ENCODE measurements at places on chromosomes 13 and 19.

- no peak for DNase-seq
Measured at GRCh38 chr19:15372470-15372869, 7.1 kb downstream of the AKAP8 start.

- no peak for DNase-seq
Measured at GRCh38 chr13:101144808-101145419, 271.4 kb downstream of the NALCN start.

DNA sequence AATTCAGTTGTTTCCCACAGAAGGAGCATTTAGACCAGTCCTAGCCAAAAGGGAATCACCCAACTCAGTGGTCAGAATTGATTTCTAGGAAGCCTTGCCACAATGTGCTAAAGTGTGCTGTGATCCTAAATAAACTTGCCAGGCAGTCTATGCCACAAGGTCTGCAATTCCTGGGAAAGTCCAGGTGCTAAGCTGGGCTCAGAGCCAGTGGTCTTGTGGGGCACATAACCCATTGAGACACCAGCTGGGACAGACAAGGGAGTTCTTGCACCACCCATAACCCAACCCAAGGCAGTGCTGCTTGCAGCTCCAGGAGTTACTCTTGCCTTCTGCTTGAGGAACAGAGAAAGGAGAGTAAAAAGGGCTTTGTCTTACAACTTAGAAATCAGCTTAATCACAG is 489.5 kb upstream of the SPRY2 start:
- no peak for DNase-seq

- DNase-seq, result no peak
Measured at GRCh38 chr19:34985249-34986022, 14.7 kb upstream of the GRAMD1A start.

DNA sequence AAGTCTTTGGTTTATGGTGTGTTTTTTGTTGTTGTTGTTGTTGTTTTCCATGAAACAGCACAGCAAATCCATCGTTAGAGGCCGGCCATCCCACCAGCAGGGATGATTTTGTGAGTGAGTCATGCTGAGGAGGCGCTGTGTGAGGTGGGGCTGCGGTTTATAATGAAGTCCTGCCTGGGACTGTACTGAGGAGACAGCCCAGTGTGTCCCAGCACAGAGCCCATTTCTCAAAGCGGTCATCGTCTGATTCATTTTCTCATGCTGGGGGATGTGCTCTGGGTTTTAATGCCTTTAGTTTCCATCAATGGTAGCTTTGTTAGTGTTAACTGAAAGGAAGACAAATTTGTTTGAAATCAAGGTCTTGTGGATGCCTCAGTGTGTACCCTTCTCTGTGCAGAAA is 129.3 kb upstream of the SERP2 start:
- DNase-seq, result no peak

GRCh38 chr13:49746111-49746510 is 46.4 kb downstream of the KPNA3 start:
- DNase-seq, result no peak

GRCh38 chr19:14004619-14005348 is 1.3 kb downstream of the RFX1 start:
- DNase-seq, result peak; percentile 9

GRCh38 chr19:8536282-8536681 is 22.3 kb upstream of the ZNF414 start:
- no peak for DNase-seq

GRCh38 chr19:45645631-45646344 is 6.6 kb upstream of the EML2 start:
- DNase-seq, result peak; percentile 77

DNA sequence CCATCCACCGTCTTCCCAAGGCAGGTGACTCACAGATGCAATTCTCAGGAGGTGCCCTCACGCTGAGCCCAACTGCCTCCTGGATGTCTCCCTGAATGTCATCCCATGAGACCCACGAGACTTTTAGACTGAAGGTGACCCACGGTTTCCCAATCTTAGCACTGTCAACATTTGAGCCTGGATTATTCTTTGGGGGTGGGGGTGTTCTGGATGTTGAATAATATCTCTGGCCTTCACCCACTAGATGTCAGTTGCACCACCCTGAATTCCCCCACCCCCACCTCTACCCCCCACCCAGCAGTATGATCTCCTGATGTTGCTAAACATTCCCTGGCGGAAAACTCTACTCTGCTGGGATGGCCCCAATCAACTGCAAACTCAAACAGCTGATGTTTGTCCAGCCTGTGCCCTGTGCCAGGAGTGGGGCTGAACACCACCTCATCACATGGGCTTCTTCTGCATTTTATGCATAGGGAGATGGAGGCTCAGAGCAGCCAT is 2.2 kb upstream of the CYP4F22 start:
- DNase-seq, result no peak

DNA sequence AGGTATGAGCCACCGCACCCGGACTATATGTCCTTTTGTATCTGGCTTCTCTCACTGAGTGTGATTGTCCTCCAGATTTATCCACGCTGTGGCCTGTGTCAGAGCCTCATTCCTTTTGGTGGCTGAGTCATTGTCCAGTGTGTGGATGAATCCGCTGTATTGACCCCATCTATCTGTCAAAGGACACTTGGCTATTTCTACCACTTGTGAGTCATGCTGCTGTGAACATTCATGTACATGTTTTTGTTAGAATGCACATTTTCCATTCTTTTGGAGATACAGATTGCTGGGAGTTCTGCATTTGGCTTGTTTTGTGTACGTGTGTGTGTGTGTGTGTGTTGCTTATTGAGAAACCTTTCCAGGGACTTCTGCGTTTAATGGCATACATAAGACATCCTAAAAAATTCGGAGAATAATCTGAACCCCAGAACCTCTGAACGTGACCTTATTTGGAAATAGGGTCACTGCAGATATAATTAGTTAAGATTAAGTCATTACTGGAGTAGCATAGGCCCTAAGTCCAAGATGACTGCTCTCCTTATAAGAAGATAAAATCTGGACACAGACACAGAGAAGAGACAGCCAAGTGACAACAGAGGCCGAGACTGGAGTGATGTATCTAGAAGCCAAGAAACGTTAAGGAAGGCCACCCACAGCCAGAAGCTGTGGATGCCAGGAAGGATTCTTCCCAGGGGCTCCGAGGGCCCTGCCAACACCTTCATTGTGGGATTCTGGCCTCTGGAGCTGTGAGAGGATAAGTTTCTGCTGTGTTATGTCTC is 4.9 kb upstream of the GIPC3 start:
- DNase-seq, result no peak

DNA sequence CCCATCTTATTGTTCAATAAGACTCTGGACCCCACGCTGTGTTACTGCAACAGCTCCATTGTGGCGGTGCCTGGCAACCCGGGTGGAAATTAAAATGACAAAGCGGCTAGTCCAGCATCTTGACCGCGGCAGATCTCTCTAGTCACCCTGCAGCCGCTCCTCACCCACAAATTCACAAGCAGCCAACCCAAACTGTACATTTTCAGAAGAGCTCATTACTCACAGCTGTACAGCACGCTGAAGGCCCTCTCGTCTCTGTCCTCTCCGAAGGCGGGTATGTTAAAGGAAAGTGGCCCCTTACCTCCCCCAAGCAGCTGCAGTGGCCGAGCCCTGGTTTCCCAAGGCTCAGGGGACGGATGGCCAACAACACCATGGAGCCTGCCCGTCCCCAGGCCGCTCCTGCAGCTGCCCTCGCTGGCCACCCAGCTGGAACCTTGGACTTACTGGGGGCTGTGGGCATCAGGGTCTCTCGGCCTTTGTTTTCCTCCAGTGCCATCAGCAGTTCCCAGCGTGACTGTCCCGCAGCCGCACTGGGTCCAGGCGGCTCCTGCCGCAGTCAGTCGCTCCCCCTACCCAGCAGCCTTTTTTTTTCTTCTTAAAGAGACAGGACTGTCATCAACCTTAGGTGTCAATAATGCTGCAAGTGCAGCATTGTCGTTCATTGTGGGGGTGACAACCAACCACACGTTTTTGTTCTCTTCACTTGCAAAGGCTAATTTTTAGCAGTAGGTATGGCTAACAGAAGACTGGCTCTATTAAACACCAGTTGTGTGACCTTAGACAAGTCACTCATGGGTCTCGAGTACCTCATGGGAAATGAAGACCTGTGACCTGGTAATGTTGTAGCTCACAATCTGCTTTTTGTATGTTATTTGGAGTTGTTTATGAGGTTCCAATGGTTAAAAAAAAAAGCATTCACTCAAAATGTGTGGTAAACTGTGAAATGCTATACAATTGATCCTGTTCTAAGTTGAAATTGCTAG is at the start of gene SACS:
Gene SACS, minus strand, starts transcription at position 532 of the 983 bp plus-strand sequence. CDS start 22,463 bp downstream, outside the sequence.
- DNase-seq, result no peak

DNA sequence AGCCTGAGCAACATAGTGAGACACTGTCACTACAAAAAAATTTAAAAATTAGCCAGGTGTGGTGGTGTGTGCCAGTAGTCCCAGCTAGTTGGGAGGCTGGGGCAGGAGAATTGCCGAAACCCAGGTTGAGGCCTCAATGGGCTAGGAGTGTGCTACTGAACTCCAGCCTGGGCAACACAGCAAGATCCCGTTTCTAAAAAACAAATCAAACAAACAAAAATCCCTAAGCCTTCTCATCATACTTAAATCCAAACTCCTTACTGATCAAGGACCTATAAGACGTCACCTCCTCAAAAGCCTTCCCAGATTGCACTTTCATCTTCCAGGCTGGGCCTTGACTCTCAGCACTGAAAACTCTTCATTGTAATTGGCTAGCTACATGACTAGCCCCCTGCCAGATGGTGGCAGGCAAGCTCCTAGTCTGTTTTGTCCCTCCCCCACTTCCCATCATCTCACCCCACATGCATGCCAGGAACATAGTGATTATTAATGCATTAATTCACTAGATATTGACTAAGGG is 17.5 kb upstream of the NANOS3 start:
- no peak for DNase-seq

- DNase-seq, result peak; percentile 75
Measured at GRCh38 chr19:48330012-48330681, 4.8 kb downstream of the EMP3 start.

GRCh38 chr13:30446126-30446500 is 19.6 kb downstream of the HMGB1 start:
- no peak for DNase-seq

GRCh38 chr13:84400706-84401105 is 518.4 kb upstream of the SLITRK1 start:
- DNase-seq, result no peak

DNA sequence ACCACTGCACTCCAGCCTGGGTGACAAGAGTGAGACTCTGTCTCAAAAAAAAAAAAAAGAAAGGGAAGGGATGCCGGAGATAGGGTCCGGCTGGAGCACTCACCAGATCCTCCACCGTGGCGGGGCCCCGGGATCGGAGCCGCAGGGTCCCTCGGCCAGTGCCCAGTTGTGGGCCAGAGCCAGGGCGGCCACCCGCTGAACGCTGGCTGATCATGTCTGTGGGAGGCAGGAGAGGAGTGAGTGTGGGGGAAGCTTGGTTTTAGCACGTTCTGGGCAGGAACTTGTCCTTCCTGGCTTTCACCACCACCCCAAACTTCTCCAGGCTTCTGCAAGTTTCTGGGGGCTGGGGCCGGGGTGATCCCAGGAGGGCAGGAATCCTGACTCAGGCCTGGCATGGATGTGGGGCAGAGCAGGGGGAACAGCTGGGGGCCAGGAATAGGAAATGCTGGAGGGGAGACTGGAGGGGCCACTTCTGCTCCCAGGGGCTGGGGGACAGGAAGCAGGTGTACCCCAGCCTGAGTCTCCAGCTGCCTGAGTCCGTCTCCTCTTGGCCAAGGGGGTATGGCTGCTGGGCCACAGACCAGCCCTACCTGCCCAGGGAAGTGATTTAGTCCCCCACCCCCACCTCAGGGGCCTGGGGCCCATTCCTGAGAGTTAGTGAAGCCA is 4.3 kb upstream of the PTGER1 start:
- no peak for DNase-seq

GRCh38 chr13:73759434-73759833 is 374.8 kb downstream of the KLF12 start:
- no peak for DNase-seq

DNA sequence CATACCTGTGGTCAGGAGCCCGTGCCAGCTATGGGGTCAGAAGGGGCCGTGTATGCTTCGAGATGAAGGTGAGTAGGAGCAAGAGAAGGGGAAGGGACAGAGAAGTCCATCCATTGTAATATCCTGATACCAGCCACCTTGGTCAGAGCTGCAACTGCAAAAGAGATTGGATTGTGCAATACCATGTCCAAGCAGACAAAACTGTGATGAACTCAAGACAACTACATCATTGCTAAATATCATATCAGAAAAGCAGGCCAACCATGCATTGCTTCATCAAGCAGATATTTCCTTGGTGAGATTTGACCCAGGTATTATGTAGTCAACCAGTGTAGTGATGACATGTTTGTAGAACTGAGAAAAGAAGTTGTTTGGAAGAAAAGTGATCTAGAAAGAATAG is 12.1 kb downstream of the HNRNPUL1 start:
- DNase-seq, result no peak

DNA sequence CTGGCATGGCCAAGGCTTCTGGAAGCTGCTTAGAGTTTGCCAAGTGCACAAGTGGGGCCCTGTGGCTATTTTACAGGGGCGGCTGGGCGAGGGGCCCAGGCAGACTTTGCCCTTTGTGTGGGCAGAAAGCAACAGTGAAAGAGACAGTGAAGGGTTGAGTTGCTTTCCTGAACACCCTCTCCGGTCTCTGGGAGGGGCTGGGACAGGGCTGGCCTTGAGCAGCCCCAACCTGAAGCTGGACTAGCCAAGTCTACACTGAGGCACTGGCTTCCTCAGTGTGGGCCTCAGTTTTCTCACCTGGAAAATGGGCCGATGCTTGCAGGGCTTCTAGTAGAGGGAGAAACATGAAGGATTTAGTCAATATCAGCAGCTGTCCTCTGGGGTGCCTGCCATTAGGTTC is 2.4 kb upstream of the HOMER3 start:
- no peak for DNase-seq

GRCh38 chr19:17915940-17916593 is 16.7 kb upstream of the CCDC124 start:
- no peak for DNase-seq

GRCh38 chr13:40476175-40476958 is 190.1 kb downstream of the FOXO1 start:
- DNase-seq, result no peak

GRCh38 chr13:113187263-113187669 is 21.2 kb downstream of the PCID2 start:
- DNase-seq, result peak; percentile 40

- peak; percentile 88 for DNase-seq
Measured at GRCh38 chr19:3404324-3405260, 38.2 kb downstream of the NFIC start.

- no peak for DNase-seq
Measured at GRCh38 chr19:616747-617526, 16.4 kb downstream of the POLRMT start.
